NCI-H187 treated with DMSO at 0.1 percent for 48 hours (cell line): ENCODE measurements at places on chromosomes 2 and 18.

- no peak for DNase-seq
Observed at GRCh38 chr18:34097312-34097711, 127.4 kb downstream of the NOL4 start.

DNA sequence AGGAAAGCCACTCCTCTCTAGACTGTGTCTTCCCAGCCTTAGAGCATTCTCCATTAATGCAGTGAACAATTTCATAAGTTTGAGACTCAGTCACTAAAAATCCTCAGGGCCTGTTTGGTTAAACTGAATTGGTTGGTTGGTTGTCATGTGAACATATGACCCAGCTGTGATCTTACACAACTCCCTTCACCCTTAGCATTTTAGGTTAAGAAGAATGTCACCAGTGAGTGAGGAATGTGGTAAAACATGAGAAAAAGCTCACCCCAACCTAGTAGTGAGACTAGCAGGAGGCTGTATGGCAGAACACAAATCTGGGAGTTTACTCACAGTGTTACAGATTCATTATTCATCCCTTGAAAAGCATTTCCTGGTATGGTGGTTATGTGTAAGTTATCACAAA, 32.4 kb downstream of the LHCGR start:
- DNase-seq = no peak

DNA sequence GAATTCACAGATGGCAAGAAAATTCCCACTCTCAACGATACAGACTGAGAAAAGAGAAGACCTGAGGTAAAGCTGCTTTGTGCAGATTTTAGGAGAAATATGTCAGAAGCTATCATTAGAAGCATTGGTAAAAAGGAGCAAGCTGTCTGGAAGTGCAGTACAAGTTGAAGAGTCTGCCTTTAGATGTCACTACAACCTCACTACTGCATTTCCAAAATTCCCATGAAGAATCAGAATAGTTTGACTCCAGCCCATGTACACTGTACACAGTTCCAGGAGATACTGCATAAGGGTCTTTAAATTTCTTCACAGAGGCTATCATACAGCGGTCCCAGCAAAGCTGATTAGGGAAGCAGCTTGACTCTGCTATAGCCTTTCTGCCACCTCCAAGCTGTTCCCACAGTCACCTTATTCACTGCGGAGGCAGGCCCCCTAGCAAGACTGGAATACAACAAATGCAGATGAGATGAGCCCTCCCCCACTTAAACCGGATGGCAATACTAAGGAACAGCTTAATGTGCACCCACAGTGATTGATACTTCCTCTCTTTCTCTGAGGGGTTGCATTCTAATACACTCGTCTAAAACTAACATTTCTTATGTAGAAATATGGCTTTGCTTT, 527.4 kb downstream of the TMEM182 start:
- DNase-seq = no peak

DNA sequence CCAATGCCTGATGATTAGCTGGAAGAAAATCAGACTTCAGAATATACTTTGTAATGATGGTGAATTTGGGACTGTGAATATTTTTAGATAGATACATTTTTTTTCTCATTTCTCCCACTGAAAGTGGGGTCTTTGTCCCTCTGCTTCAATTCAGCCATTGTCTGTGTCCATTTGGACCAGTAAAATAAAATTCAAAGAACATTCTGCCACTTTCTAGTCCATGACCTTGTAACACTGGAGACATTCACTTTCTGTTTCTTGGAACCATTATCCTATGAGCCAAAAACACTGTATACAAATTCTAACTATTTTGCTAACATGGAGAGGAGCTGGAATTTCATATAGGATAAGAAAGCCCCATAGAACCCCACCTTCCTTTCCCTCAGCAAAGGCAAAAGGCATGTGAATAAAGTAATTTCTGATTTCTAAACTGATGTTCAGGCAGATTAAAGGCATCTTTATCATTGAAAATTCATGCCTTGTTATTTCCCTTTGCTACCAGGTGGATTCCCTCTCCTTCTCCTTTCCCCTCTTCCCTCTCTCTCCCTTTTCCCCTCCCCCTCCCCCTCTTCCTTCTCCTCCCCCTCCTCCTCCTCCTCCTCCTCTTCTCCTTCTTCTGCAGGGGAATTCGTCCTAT, 2010.4 kb upstream of the LRRTM1 start:
- DNase-seq = no peak

DNA sequence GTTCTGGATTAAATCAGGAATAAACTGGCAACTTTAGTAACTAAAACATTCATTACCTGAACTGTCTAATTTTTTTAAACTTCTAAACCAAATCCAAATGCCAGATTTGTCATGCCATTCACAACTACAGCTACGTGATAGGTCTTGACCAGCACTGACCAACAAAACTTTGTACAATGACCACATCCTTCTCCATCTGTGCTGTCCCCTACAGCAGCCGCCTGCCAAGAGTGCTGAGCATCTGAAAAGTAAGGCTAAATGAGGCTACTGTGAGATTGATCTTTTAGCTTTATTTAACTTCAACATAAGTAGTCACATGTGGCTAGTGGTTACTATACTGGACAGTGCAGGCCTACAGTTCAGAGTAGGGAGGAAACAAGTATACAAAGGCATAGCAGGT, 7.6 kb downstream of the FAM168B start:
- no peak for DNase-seq

DNA sequence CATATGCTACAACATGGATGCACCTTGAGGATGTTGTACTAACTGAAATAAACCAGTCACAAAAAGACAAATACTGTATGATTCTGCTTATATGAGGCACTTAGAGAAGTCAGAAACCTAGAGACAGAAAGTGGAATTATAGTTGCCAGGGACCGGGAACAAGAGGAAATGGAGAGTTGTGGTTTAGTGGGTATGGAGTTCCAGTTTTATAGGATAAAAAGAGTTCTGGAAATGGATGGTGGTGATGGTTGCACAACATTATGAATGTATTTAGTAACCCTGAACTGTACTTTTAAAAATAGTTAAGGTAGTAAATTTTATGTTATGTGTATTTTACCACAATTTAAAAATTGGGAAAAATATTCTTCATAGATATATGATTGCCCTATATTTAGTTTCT, 97.7 kb downstream of the DPP4 start:
- DNase-seq = no peak

DNA sequence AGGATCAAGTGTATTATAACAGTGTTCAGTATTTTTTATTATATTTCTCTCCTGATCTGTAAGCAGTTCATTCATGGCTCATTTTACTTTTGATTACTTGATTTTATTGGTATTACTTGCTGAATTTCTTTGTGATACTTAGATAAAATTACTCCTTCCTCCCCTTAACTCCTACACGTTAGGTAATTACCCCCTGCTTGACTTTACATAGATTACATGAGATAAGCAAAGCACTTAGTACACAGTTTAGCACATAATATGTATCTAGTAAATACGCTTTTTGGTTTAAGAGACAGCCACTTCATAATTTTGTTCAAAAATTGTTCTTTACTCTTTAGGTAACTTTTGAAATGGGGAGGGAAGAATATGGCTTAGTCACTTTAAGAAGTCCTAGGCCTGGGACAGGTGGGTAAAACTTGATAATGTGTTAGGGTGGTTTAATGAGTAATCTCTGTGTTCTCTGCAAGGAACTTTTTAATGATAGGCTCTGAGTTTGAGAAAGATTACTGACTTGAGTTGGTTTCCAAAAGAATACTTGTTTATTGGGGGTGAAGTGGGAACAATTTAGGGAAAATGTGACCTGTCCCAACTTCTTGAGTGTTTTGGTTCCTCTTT, 80.9 kb downstream of the NCOA1 start:
- no peak for DNase-seq

GRCh38 chr2:20175931-20176330, 49.0 kb downstream of the SDC1 start:
- DNase-seq = no peak

GRCh38 chr2:157785200-157785599, 90.9 kb downstream of the ACVR1 start:
- no peak for DNase-seq

GRCh38 chr18:68176901-68177300, 538.0 kb downstream of the TMX3 start:
- DNase-seq = no peak

- no peak for DNase-seq
Observed at GRCh38 chr18:939958-940357, 35.3 kb downstream of the ADCYAP1 start.

- DNase-seq = no peak
Observed at GRCh38 chr2:223597076-223597475, 5.1 kb downstream of the SCG2 start.

DNA sequence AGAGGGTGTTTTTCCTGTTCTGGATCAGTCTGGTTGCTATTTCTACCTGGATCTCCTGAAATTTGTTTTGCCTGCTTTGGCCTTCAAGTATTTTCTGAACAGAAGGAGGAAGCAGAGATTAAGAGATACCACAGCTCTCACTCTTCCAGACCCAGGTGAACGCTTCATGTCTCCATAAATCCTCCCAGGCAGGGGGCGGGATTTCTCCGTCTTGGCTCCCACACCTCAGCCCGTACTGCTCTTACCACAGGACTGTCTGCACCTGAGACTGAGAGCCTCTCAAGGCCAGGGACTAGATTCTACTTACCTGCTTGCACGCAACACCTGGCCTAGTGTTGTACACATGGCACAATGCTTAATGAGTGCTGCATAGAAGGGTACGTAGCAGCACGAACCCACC, 59.9 kb upstream of the LRPPRC start:
- peak; percentile 42 for DNase-seq
